A549 treated with Hydrocortisone at 1 μM for 4 hours (cell line): ENCODE measurements at places on chromosomes 1 and 21. TPM values are rescaled to one million over a fixed set of nuclear protein-coding genes. Genes with fewer than 3 reads are reported as not detected.

HES3 gene
- total RNA-seq: not detected in 5 replicates

USP48 gene
- 13.9 to 20.6 TPM (median 16.5 TPM) in 5 replicates for total RNA-seq

DNAJC6 gene
- total RNA-seq: 5.4 to 9.2 TPM (median 7.2 TPM) in 5 replicates

BGLAP gene
- 0.16 to 0.62 TPM (median 0.30 TPM) in 3 of 5 replicates, not detected in the others for total RNA-seq

CAPZB gene
- total RNA-seq: 230 to 274 TPM (median 231 TPM) in 5 replicates

PLA2G2D gene
- total RNA-seq: 0.03 TPM in 1 of 5 replicates, not detected in the others

ZNF593OS gene
- 0.25 to 0.49 TPM (median 0.26 TPM) in 4 of 5 replicates, not detected in the other for total RNA-seq

FCRLB gene
- 1.5 to 1.8 TPM (median 1.7 TPM) in 5 replicates for total RNA-seq

COL9A2 gene
- 0.09 to 0.31 TPM (median 0.20 TPM) in 5 replicates for total RNA-seq
